Heart left ventricle (tissue), 16 donors: ENCODE measurements at places on chromosomes 3 and 15. TPM values are rescaled to one million over a fixed set of nuclear protein-coding genes. Genes with fewer than 3 reads are reported as not detected.
A peak's percentile ranks its signal among the peaks of the same experiment; 100 is the strongest.

GRCh38 chr3:192515664-192516045 lies 211.7 kb downstream of the FGF12 start:
- no peak for DNase-seq

- DNase-seq = peak; percentile 29
Measured at GRCh38 chr3:11563865-11564185, 79.9 kb downstream of the VGLL4 start.

DNA sequence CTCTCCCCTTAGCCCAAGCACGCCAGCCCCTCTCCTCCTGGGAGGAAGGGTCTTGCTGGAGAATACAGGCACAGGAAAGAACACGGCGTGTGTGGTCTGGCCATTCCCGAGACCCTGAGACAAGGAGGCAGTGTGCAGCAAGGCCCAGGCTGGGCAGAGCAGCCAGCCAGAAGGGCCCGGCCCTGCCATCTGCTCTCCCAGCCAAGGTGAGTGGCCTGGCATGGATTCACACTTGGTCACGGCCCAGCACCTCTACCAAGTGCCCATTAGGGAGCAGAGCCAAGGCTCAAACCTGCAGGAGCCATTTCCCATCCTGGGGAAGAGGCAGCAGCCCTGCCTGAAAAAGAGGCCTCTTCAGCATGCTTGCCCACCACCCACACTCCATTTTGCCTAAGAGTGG lies 28.6 kb downstream of the MEGF11 start:
- no peak for DNase-seq

- DNase-seq = no peak
Measured at GRCh38 chr3:181839039-181839915, 127.6 kb downstream of the SOX2 start.

GRCh38 chr3:143596957-143597642 lies 251.2 kb downstream of the SLC9A9 start:
- no peak for DNase-seq

DNA sequence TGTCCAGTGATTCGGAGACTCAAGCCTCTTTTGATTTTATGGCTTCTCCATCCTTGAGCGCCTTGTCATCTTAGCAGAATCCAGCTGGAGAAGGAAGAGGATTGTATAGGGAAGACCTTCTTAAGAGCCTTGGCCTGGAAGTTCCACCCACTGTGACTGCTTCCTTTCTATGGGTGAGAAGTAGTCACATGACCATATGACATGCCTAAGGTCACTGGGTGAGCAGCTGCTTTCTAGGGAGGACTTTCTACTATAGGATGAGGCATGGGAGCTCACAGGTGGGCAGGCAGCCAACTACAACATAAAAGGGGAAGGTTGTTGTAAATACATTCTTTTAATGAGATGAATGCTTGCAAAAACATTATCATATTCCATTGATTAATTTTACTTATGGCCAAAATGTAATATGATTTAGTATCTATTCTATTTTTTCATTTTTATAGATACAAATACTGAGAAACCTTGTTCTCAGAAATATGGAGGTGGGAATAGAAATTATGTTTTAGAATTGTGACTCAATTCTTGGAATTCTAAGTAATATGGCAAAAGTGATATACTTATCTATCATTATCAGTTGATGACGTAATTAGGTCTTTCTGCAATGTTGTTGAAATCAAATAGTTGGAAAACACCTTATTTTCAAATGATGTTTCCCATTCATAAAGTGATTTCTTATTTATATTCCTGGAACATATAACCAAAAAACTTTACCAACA lies 53.6 kb upstream of the MINAR1 start:
- no peak for DNase-seq

Gene UROC1
- not detected for total RNA-seq

Gene SYNPR
- total RNA-seq = not detected
